ENCODE measurements at places on chromosomes 2 and 18.

DNA sequence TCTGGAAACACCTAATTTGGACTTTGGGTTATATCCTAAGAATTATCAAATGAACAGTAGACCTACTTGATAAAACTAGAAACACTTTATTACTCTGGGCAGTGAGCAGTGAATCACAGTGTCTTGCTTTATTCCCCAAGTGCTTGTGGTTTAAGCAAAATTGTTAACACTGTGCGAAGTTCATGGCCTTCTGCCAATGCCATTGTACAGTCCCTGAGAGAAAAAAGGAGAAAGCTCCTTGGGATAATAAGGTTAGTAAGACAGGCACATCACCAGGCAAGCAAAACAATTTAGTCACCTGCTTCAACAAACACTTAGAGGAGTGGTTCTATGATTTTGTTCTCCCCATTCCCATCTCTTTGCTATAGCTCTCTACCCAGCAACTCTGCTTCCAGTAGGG, 39.8 kb downstream of the ADCYAP1 start:
- no peak for DNase-seq

DNA sequence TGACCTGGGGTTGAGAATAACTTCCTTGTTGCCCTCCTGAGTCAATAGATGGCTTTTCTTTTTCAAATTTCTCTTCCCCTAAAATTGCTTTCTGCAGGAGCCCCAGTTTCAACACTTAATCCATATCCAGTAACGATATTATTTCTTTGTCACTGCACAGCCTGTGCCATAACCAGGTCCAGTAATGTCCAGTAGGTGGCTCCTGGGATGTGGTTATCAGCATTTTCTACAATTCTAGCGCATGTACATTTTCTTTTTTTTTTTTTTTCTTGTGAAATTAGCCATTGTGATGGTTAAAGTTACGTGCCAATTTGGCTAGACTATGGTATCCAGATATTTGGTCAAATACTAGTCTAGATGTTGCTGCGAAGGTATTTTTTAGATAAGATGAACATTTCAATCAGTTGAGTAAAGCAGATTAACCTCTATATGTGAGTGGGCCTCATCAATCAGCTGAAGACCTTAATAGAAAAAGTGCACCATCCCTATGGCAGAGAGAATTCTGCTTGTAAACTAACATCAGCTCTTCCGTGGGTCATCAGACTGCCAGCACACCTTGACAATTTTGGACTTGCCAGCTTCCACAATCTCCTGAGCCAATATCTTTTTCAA, 72.9 kb upstream of the SCG2 start:
- DNase-seq, result no peak

- DNase-seq, result no peak
Observed at GRCh38 chr2:28378679-28379584, 13.7 kb upstream of the FOSL2 start.

- no peak for DNase-seq
Observed at GRCh38 chr2:235500761-235501672, 7.2 kb downstream of the AGAP1 start.

GRCh38 chr2:1502891-1503304, 89.6 kb downstream of the TPO start:
- no peak for DNase-seq

Measured in NCI-H1048 (cell line).